Myometrial cell (primary cell): ENCODE measurements at places on chromosomes 6 and 20. TPM values are rescaled to one million over a fixed set of nuclear protein-coding genes. Genes with fewer than 3 reads are reported as not detected.

The REM1 gene
- under 0.01 TPM in 1 of 2 replicates, not detected in the other for total RNA-seq

The NKX2-4 gene
- not detected in 2 replicates for total RNA-seq

The SLC24A3 gene
- 0.29 and 1.2 TPM in 2 replicates for total RNA-seq

The SLC4A11 gene
- total RNA-seq = 0.58 and 1.2 TPM in 2 replicates

The HUS1B gene
- not detected in 2 replicates for total RNA-seq

The SULF2 gene
- 20.8 and 22.7 TPM in 2 replicates for total RNA-seq

The RNF182 gene
- 3.9 and 4.3 TPM in 2 replicates for total RNA-seq

The TREML2 gene
- total RNA-seq = not detected in 2 replicates

The SUN5 gene
- not detected in 2 replicates for total RNA-seq

The ATRN gene
- 17.6 and 22.5 TPM in 2 replicates for total RNA-seq

The RIPOR2 gene
- total RNA-seq = 14.9 and 19.3 TPM in 2 replicates

The NHLRC1 gene
- total RNA-seq = 0.29 and 2.1 TPM in 2 replicates

The TNXB gene
- 0.29 and 1.4 TPM in 2 replicates for total RNA-seq

The PGC gene
- total RNA-seq = not detected in 2 replicates

The MCCD1 gene
- not detected in 2 replicates for total RNA-seq

The CRISP2 gene
- total RNA-seq = not detected in 2 replicates

The SCGN gene
- total RNA-seq = not detected in 2 replicates

The C6orf47 gene
- 17.0 and 20.9 TPM in 2 replicates for total RNA-seq

The ZNF311 gene
- 0.29 and 1.2 TPM in 2 replicates for total RNA-seq

The CST4 gene
- total RNA-seq = not detected in 2 replicates

The DST gene
- 95.4 and 127 TPM in 2 replicates for total RNA-seq

The CTCFL gene
- not detected in 2 replicates for total RNA-seq

The TGM3 gene
- total RNA-seq = not detected in 2 replicates

The SLC26A8 gene
- not detected in 2 replicates for total RNA-seq

The C20orf96 gene
- 0.53 and 1.7 TPM in 2 replicates for total RNA-seq

The SLC44A4 gene
- total RNA-seq = 0.18 TPM in 1 of 2 replicates, not detected in the other

The KIF13A gene
- total RNA-seq = 18.3 and 21.3 TPM in 2 replicates

The TPBG gene
- total RNA-seq = 83.3 and 87.1 TPM in 2 replicates

The DBNDD2 gene
- 4.9 and 11.3 TPM in 2 replicates for total RNA-seq

The KCNK16 gene
- total RNA-seq = not detected in 2 replicates

The SERPINB1 gene
- total RNA-seq = 32.6 and 43.2 TPM in 2 replicates

The TP53TG5 gene
- total RNA-seq = 3.2 TPM in 1 of 2 replicates, not detected in the other

The RNF144B gene
- total RNA-seq = 1.1 and 1.2 TPM in 2 replicates

The FOXA2 gene
- total RNA-seq = not detected in 2 replicates

The HLA-DPB1 gene
- total RNA-seq = 20.9 and 89.1 TPM in 2 replicates

The LY6G6D gene
- not detected in 2 replicates for total RNA-seq

The DEFB129 gene
- not detected in 2 replicates for total RNA-seq

The SRPK1 gene
- 46.1 and 77.3 TPM in 2 replicates for total RNA-seq

The RAB23 gene
- 26.8 and 40.6 TPM in 2 replicates for total RNA-seq

The RRAGD gene
- not detected in 2 replicates for total RNA-seq

The DEFB128 gene
- not detected in 2 replicates for total RNA-seq
